DMS 273 treated with DMSO at 0.1 percent for 48 hours (cell line): ENCODE measurements at places on chromosomes 4 and X.

- no peak for DNase-seq
These were observed 607 bp upstream of the DKC1 start for GRCh38 chrX:154761977-154762536.

- peak; percentile 3 for DNase-seq
These were observed 201.0 kb upstream of the ARSJ start for GRCh38 chr4:114180481-114180880.

DNA sequence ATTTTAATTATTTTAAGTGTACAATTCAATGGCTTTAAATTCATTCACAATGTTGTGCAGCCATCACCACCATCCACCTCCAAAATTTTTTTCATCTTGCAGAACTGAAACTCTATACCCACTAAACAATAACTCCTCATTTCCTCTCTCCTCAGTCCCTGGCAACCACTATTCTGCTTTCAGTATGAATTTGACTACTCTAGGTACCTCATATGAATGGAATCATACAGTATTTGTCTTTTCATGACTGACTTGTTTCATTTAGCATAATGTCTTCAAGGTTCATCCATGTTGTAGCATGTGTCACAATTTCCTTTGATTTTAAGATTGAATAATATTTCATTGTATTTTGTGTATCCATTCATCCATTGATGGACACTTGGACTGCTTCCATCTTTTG lies 46.9 kb downstream of the KIF4A start:
- DNase-seq = no peak

DNA sequence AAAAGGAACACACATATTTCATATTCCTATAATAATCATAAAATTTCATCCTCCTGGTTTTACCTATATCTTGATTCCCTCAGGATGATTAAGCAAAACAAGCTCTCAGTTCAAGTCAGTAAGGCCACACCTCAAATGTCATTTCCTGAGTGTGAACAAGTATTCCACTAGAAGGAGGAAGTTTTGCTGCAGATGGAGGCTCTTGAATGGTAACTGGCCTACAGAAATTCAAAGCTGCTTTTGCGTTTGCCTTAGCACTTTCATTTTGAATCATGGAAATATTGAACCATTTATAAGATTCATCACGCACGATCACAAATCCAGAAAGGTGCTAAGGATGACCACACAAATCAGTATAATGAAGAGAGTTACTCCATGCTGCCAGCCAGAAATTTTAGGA lies 254.4 kb upstream of the CXXC4 start:
- no peak for DNase-seq

- DNase-seq = no peak
These were observed 310.1 kb downstream of the PPP3CA start for GRCh38 chr4:101037249-101037648.

GRCh38 chrX:18698737-18699650 lies 8.5 kb upstream of the PPEF1 start:
- DNase-seq = no peak

- no peak for DNase-seq
These were observed 65.7 kb downstream of the SPOCK3 start for GRCh38 chr4:167168611-167169010.

DNA sequence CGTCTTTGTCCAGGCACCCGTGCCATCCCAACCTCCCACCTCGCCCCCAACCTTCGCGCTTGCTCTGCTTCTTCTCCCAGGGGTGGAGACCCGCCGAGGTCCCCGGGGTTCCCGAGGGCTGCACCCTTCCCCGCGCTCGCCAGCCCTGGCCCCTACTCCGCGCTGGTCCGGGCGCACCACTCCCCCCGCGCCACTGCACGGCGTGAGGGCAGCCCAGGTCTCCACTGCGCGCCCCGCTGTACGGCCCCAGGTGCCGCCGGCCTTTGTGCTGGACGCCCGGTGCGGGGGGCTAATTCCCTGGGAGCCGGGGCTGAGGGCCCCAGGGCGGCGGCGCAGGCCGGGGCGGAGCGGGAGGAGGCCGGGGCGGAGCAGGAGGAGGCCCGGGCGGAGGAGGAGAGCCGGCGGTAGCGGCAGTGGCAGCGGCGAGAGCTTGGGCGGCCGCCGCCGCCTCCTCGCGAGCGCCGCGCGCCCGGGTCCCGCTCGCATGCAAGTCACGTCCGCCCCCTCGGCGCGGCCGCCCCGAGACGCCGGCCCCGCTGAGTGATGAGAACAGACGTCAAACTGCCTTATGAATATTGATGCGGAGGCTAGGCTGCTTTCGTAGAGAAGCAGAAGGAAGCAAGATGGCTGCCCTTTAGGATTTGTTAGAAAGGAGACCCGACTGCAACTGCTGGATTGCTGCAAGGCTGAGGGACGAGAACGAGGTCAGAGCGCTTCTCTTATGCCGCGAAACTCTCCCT lies at the start of gene TET2:
Gene TET2 (plus strand): TSS at position 601 of the 740 bp plus-strand sequence. CDS start 87,067 bp downstream, outside the sequence.
- DNase-seq = peak; percentile 53

DNA sequence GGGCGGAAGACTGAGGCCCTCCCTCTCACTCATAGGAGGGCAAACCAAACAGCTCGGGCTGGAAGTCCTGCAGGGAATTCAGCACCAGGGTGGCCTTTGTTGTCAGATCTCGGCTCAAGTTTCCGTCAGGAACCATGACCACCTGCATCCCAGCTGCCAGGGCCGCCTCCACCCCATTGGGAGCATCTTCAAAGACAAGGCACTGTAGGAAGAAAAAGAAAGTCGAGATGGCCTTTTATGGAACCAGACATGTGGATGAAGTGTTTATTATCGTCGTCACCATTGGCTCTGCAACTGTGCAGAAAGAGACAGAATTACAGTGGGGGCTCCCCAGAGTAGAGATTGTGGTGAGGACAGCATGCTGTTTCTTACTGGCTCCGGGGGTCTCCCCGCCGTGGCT lies 97.2 kb upstream of the STS start:
- DNase-seq = no peak
